ENCODE measurements at places on chromosomes 7 and 10.

DNA sequence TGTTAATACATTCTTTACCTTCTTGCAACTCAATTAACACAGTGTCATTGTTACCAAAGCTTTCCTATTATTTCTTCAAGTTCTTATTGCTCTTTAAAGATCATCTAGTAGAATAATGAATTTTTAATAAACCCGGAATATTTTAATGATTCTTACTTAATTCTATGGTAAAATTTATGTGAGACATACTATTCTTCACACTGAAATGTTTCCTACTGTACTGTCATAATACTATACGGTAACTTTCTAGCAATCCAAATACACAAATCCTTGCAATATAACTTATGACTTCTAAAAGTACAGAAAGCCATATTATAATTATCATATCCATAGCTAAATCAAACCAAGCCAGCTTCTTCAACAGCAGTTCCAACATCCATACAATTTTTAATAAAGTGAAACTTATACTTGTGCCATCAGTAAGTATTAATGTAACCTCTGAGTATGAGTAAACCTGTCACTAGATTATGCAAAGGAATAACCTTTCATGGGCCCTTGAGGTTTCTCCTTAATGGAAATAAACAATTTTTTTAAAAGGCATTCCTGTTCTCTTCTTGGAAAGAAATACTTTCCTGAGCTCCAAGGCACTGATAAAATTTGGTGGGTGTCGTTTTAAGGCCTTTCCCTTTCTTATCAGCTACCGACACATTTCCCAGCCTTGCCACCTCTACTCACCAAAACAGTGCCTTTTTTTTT, 87.4 kb downstream of the IMMP2L start:
- no peak for DNase-seq

DNA sequence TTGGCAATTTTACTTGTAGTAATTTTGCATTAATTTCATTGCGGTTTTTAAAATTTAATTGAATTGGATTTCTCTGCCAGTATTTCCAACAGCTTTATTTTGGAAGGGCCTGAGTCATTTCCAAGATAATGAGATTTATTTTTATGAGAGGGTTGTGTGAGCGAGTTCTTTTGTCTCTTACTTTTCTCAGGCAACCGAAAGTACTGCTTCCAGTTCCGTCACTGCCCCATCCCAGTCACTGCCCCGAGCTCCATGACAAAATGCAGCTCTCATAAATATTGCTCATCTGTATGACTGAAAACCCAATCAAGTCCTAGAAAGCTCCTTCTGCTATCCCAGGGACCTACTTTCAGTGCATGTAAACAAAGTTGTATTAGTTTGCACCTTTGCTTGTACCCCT, 468.4 kb upstream of the SEMA3D start:
- DNase-seq: no peak

DNA sequence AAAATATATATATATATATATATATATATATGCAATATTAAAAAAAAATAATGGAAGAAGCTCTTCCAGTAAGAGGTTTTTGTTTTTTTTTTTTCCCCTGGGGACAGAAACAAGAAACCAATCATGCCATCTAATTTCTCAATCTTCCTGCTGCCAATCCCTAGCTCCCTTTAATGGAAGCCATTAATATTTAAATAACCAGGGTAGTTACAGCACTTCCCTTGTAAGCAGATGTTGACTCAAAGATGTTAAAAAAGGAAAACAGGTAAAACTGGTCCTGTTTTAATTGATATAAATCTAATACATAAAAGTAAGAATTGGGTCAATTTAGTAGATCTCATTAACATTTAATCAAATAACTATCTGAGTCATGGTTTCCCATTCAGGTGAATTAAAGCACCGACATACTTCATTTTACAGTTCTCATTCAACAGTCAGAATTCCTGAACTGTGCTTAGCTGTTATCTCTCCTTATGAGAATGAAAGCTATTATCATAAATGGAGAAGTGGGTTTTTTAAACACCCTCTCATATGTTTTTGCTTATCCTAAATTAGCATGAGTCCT, 22.6 kb downstream of the CPVL start:
- no peak for DNase-seq

DNA sequence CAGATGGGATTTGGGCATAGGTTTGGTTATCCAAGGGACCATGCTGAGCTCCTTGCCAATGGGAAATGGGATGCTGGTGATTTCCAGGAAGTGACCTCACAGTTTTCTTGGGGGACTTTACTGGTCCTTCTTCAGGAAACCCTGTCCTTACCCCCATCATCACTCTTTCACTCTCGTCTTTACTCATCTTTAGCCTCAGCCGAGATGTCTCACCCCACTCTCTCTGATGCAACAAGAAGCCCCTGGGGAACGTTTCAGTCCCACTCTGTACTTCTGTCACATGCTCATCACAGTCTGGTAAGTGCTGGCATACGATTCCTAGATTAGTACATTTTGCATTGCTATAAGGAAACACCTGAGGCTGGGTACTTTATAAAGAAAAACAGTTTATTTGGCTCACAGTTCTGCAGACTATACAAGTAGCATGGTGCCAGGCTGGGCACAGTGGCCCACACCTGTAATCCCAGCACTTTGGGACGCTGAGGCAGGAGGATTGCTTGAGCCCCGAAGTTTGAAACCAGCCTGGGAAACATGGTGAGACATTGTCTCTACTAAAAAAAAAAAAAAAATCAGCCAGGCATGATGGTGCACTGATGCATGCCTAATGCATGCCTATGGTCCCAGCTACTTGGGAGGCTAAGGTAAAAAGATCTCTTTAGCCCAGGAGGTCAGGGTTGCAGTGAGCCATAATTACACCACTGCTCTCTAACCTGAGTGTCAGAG, 63.5 kb upstream of the VKORC1L1 start:
- DNase-seq: no peak

GRCh38 chr10:100696477-100696901, 48.9 kb upstream of the PAX2 start:
- DNase-seq: peak; percentile 44

DNA sequence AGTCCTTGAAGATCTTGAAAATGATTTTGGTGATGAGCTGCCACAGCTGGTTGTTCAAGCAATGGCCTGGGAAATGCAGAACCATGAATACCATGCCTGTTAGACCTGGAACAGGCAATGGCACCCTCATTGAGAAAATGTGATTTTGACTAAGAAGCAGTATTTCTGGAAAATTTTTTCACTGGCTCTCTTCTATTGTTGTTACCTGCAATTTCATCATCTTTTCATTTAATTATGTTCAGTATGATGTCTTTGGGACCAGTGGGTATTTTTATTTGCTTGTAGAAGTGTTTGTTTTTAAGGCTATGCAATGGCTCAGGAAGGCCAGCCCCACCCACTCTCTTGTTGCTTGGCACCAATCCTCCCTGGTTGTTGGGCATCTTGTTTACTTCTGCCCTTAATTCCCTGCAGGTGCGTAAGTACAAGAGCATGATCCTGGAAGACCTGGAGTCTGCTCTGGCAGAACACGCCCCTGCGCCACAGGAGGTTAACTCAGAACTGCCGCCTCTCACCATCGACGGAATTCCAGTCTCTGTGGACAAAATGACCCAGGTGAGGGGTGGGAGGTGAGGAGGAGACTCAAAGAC, 78.6 kb downstream of the NRF1 start:
- no peak for DNase-seq

DNA sequence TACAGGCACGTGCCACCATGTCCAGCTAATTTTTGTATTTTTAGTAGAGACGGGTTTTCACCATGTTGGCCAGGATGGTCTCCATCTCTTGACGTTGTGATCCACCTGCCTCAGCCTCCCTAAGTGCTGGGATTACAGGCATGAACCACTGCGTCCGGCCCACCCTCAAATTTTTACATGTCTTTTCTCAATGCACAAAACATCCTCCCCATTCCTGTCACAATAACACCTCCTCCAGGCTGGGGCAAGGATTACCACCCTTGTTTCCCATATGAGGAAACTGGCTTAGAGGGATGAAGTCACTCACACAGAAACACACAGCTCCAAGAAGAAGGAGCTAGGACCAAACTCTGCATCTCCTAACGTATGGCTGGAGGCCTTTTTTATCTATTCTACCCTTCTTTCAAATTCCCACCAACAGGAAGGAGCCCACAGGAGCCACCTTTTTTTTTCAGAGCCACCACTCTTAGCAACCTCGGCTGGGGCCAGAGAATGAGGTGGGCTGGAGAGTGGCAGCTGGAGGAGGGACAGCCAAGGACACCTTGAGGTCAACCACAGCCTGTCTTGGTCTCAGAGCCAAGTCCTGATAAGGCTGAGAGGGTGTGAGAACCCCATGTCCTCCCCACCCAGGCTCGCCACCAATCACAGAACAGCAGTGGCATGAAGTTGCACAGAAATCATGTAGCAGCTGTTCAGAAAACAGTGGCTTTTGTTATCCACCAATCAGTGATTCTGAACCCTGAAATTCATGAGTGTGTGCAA, 113.1 kb upstream of the PDLIM1 start:
- DNase-seq: no peak

DNA sequence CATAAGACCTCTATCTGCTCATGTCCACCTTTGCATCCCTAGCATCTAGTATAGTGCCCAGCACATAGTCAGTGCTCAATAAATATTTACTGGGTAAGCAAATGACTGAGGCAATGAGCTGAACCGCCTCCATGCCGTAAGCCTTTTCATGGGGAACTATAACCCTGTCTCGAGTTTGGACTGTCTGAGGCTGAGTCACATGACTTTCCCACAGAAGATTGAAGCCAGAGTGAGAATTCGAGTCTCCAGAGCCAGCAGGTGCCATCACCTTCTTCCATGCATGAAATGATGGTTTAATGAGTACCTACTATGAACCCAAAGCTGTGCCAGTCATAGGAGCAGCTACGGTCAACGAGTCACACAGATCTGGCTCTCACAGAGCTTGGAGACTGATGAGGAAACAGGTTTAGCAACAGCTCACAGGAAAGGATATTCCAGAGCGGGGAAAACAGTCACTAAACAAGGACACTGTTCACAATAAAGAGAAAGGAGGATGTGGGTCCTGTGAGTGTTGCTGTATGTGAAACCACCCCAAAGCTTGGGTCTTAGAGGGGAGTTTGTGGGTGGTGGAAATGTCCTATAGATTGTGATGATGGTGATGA, 75.2 kb downstream of the TEX36 start:
- DNase-seq: no peak

GRCh38 chr7:135748770-135749169, at the start of gene FAM180A:
FAM180A (minus strand) TSS chr7:135748813; CDS start chr7:135748580, 233 bp downstream.
- no peak for DNase-seq

- DNase-seq: no peak
Measured at GRCh38 chr10:104253106-104253505, 1.6 kb upstream of the GSTO1 start.

- DNase-seq: no peak
Measured at GRCh38 chr10:100766693-100767421, 21.5 kb downstream of the PAX2 start.

GRCh38 chr10:113037218-113037617, 87.2 kb downstream of the TCF7L2 start:
- DNase-seq: no peak

GRCh38 chr7:43538404-43538771, 44.5 kb upstream of the STK17A start:
- DNase-seq: no peak

DNA sequence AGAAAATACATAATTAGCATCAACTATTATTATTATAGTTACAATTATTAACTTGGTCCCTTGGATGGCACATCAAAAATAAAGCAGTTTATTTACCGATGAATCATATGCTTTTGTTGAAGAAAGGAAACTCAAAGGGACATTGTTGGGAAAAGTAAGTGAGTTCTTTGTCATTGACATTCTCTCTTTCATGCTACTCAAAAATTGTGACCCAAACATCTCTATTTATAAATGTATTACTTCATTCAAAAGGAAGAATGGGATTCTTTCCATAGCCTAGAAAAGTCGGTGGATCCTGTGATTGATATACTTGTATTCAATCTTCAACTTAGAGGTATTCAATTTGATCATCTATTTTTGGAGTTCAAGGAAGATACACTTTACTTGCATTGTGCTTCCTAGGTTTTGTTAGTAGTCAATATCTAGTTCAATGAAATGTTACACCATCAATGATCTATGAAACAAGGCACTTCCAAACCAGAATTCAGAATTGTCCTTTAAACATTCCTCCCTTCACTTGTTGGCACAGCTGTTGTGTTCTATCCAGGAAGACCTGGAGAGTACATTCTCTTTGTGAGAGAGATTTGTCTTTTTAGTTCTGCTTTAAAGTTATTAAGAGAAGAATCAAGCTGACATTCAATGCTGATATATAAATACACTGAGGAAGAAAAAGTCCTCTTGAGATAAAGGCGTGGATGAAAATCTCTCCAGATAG, 235.2 kb downstream of the TMEM26 start:
- no peak for DNase-seq

DNA sequence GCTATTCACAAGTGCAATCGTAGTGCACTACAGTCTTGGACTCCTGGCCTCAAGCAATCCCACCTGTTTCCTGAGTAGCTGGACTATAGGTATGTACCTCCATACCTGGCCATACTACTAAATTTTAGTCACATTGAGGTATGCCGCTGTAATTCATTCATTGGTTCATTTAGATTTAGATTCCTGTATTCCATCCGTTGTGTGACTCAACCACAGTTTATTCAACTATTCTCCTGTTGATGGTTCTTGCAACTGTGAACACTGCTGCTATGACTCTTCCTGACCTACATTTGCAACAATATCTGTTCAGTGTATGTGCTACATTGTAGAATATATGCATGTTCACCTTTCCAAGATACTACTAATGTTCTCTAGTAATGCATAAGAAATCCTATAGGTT, 8.0 kb upstream of the ZCCHC24 start:
- DNase-seq: no peak

DNA sequence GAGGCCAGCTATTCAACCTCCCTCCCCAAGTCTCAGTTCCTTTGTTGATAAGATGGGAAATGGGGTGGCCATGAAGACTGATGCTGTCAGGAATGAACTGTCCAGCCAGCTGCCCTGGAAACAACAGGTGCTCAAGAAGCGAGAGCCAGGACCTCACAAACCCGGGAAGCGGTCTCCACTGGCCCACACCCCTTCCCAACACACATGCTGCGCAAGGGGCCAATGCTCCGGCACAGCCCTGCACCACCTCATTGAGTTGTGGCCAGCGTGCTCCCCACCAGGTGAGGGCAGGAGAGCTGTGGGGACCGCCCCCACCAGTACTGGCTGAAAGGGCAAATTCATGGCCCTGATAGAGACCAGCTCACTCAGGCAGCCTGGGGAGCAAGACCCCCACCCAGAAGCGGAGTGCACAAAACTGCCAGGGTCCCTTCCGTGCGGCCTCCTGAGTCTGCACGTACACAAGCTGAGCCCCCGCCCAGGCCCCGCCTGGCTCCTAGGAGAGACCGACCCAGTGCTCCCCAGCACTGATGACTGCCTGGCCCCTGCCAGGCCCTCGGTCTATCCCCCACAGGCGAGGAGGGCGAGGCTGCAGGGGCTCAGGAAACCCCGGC, 216.6 kb downstream of the MAD1L1 start:
- DNase-seq: no peak

- no peak for DNase-seq
Measured at GRCh38 chr10:1406132-1406966, 331.0 kb downstream of the ADARB2 start.

- DNase-seq: no peak
Measured at GRCh38 chr7:142863891-142864685, 9.2 kb downstream of the EPHB6 start.

Data from kidney glomerular epithelial cell (primary cell).